ENCODE measurements at places on chromosomes 11 and 22.

DNA sequence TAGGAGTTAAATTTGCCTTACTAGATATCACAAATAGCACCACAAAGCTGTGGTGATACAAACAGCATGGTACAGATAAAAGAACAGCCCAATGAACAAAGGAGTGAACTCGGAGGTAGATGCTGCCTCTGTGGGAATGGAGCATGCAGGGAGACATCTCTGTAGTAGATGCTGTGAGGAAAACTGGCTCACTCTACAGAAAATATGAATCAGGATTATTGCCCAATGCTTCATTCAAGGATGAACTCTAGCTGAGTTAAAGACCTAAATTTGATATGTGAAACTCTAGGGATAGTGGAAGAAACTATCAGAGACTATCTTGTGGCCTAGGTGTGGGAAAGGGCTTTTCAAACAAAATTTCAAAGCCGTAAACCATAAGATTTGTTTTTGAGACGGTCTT lies 15.3 kb upstream of the CAPN5 start:
- DNase-seq, result no peak

GRCh38 chr11:90251599-90251998 lies 28.8 kb upstream of the CHORDC1 start:
- DNase-seq, result no peak

GRCh38 chr11:73197348-73197747 lies 20.7 kb upstream of the P2RY2 start:
- no peak for DNase-seq

GRCh38 chr11:44952500-44953260 lies 2.0 kb upstream of the TP53I11 start:
- no peak for DNase-seq

DNA sequence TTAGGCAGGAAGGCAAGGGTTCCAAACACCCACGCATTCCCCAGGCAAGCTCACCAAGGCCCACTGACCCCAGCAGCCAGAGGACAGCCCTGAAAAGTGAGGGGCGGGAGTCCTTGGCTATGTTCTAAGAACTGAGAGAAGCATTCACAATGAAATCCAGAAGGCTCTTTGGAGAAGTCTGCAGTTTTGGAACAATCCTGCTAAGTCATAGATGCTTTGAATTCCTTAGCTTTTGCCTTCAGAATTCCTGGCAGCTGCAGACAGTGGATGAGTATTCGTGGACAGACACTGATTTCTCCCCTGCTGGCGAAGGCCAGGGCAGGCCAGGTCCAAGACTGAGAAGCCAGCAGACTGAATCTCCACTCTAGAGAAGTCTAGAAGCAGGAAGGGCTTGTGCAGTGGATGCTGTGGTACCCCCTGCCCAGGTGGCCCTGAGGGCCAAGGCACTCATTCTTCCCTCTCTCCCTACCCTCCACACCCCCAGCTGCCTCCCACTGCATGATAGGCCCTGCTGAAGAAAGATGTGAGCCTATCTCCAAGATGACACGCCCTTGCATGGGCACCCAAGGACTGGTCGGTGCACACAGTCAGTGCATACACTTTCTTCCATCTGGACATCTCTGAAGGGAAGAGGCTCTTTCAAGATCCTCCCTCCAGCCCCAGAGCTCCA lies 133.2 kb upstream of the TEAD1 start:
- no peak for DNase-seq

Data from activated gamma-delta T cell (primary cell).